NCI-H146 (cell line): ENCODE measurements at places on chromosomes 7 and 10.

- DNase-seq: peak; percentile 94
These were observed 262.5 kb downstream of the TCERG1L start for GRCh38 chr10:131049016-131049415.

GRCh38 chr10:119231654-119232053, 24.3 kb downstream of the GRK5 start:
- no peak for DNase-seq

- DNase-seq: no peak
These were observed 222.4 kb downstream of the CACNA2D1 start for GRCh38 chr7:82221152-82221674.

- DNase-seq: no peak
These were observed 15.2 kb upstream of the WNT2 start for GRCh38 chr7:117338020-117338419.

DNA sequence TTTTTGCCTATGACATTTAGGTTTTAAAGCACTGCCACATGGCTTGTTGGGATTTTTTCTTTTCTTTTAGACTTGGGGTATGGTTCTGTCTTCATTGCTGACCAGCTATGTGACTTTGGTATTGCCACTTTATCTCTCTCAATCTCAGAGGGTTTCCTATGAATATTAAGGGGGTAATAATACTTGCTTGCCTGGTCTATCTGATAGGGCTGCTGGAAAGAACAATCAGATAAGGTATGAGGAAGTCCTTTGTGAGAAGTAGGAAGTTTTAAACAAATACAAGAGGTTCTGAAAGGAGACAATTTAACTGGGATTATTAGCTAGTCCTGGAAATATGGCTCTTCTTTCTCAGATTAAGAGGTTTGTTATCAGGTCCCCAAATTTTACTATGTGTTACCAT, 80.8 kb downstream of the ZNF92 start:
- DNase-seq: no peak

- DNase-seq: no peak
These were observed 84.4 kb downstream of the ZRANB1 start for GRCh38 chr10:125026036-125026931.

- no peak for DNase-seq
These were observed 31.8 kb downstream of the BAMBI start for GRCh38 chr10:28709001-28709710.
